ENCODE measurements at places on chromosomes 3 and 15.

GRCh38 chr3:59407425-59407824 is 357.6 kb upstream of the CFAP20DC start:
- DNase-seq, result no peak

GRCh38 chr15:78129077-78129750 is 2.0 kb downstream of the CIB2 start:
- DNase-seq, result no peak

DNA sequence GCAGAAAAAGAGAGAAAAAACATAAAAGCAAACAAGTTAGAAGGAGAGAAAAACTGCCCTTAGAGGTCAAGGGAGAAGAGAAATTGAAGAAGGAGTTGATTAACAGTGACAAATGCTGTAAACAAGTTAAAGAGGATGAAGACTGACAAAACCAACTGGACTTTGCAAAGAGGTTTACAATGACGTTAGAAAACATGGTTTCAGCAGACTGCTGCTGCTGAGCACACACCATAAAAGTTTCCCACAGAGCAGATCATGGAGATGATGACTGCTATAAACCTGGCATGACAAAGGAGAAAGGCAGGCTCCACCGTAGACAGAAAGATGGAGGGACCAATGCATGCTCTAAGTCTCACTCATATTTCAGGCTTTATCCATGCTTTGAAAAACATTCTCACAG is 78.7 kb downstream of the POLQ start:
- DNase-seq, result no peak

GRCh38 chr3:88189361-88189810 is 39.6 kb downstream of the C3orf38 start:
- no peak for DNase-seq

GRCh38 chr3:53022647-53023046 is 23.2 kb downstream of the SFMBT1 start:
- no peak for DNase-seq

All from stimulated activated CD4-positive, alpha-beta T cell treated with anti-CD3 and anti-CD28 coated beads, Interleukin-1b, Interleukin-23, amount 100 ng/mL, for 1 hour (primary cell).